Hepatocyte (in vitro differentiated cells): ENCODE measurements at places on chromosomes 6 and 20.
A peak's percentile ranks its signal among the peaks of the same experiment; 100 is the strongest.

- H3K36me3 ChIP-seq: no peaks in the 10 kb centered on the region
- peak overlapping the region; percentile 86 for H3K4me3 ChIP-seq
- H3K27ac ChIP-seq: peak overlapping the region; percentile 96
- H3K4me1 ChIP-seq: peaks cover 4% of the 10 kb centered on the region
- H3K27me3 ChIP-seq: no peaks in the 10 kb centered on the region
Observed at GRCh38 chr6:26053992-26054780, 33.0 kb upstream of the HFE start.

DNA sequence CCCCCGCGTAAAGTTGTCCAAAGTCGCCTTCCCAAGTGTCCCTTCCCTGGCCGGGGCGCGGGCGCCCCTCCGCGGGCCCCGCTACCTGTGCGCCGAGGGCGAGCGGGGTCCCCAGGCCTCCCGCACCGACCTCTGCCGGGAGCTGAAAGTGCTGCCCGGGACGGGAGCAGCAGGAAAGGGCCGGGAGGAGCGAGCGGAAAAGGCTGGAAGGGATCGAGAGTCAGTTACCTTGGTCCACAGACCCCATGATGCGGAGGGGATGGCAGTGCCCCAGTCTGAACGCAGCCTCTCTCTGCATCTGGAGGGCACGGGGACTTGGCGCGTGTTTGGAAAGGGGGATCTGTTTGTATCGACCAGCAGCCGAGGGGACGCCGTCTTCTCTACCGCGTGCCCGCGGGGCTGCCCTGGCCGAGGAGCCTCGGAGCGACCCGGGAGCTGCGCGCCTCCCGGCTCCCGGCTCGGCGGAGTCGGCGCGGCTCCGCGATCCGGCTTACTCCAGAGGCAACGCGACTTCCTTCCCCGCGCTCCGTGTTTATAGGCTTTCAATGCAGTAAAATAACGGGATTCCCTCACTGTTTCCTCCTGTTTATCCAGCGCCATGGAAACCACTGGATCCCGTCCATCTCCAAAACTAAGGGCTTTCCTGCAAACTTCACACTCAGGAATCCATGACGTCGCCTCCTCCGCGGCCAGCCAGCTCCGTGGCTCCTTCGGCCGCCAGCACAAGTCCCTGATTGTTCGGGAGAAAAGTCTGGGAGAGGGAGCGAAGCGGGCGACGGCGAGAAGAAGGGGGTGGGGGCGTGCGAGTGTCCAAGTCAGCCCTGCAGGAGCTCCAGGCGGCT is 20.0 kb upstream of the NFATC2 start:
- peak overlapping the region; percentile 50 for H3K4me3 ChIP-seq
- peak overlapping the region; percentile 82 for H3K27ac ChIP-seq
- no peaks in the 10 kb centered on the region for H3K36me3 ChIP-seq
- peaks cover 21% of the 10 kb centered on the region for H3K4me1 ChIP-seq

GRCh38 chr6:66931787-66932186 is 1224.8 kb upstream of the EYS start:
- H3K27ac ChIP-seq: no peak overlapping the region
- no peaks in the 10 kb centered on the region for H3K36me3 ChIP-seq
- no peaks in the 10 kb centered on the region for H3K27me3 ChIP-seq
- DNase-seq: no peak
- H3K4me1 ChIP-seq: no peaks in the 10 kb centered on the region

DNA sequence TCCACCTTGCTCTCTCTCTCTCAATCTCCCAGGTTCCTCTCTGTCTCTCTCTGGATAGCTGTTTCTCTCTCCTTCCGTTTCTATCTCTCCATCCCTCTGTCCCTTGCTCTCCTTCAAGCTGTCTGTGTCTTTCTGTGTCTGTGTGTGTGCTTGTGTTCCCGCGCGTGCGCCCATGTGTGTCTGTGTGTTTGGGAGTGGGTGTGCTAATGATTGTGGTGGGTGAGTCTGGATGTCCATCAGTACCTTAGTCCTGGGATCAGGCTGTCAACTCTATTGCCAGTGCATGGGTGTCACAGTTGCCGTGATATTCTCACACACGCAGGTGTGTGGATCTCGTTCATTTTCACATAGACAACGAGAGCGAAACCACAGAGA is 1380.6 kb upstream of the DEFB115 start:
- no peaks in the 10 kb centered on the region for H3K27me3 ChIP-seq
- no peak for DNase-seq
- no peak overlapping the region for H3K4me3 ChIP-seq

DNA sequence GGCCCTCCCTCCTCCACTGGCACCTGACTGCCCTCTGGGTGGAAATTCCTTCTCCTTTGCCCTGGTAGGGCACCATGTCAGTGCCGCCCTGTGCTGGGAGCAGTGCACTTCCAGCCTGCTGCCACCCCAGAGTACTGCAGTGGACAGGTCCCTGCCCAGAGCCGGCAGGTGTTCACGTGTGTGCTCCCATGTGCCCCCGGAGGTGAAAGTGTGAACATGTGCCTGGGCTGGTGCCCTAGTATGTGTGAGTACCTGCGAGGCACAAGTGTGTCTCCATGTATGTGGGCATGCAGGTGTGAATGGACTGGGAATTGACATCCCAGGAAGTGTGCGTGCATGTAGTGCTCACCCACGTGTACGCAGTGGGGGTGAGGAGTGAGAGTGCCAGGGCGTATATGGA is 29.4 kb downstream of the SDCBP2 start:
- no peaks in the 10 kb centered on the region for H3K4me1 ChIP-seq
- no peaks in the 10 kb centered on the region for H3K27me3 ChIP-seq
- no peak overlapping the region for H3K27ac ChIP-seq
- H3K36me3 ChIP-seq: no peaks in the 10 kb centered on the region
- no peak for DNase-seq

GRCh38 chr20:37711994-37712964 is 18.4 kb downstream of the CTNNBL1 start:
- H3K4me3 ChIP-seq: no peak overlapping the region
- H3K4me1 ChIP-seq: peaks cover 25% of the 10 kb centered on the region
- H3K27me3 ChIP-seq: no peaks in the 10 kb centered on the region
- no peak for DNase-seq
- no peaks in the 10 kb centered on the region for H3K36me3 ChIP-seq

DNA sequence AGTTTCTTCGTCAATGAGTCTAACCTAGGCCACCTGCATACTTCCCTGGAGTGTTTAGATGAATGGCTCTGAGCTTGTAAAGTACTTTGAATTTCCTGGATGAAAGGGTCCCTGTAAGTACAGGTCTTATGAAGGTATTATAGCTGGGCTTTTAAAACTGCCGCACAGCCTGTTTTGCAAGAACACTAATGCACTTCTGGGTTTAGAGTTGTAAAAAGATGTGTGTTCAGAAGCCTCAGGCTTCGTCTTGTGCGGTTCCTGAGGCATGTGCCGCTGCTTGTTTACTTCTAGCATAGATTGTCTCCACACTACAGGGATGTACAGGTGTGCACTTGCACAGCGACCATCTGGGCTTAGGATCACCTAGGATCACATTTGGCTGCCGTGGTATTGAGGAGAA is 324.5 kb downstream of the SOX4 start:
- H3K27me3 ChIP-seq: no peaks in the 10 kb centered on the region
- peak; percentile 34 for DNase-seq
- no peaks in the 10 kb centered on the region for H3K36me3 ChIP-seq
- no peak overlapping the region for H3K4me3 ChIP-seq
- peaks cover 7% of the 10 kb centered on the region for H3K4me1 ChIP-seq

DNA sequence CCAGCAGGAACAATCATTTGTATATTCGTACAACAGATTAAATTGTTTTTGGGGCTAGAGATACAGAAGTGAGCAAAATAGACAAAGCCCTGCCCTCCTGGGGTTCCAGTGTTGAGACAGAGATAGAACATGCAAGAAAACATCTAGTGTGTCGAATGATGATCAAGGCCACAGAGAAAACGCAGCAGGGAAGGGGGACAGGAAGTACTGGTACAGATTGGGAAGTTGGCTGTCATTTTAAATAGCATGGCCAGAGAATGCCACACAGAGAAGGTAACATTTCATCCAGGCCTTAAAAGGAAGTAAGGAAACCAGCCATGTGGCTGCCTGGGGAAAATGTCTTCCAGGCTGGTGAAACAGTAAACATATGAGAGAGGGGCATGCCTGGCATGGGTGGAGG is 202.6 kb upstream of the MYLIP start:
- no peak for DNase-seq
- H3K4me3 ChIP-seq: no peak overlapping the region
- no peaks in the 10 kb centered on the region for H3K27me3 ChIP-seq
- H3K27ac ChIP-seq: no peak overlapping the region

- H3K4me3 ChIP-seq: no peak overlapping the region
- peaks cover 25% of the 10 kb centered on the region for H3K27me3 ChIP-seq
- no peak for DNase-seq
- no peaks in the 10 kb centered on the region for H3K36me3 ChIP-seq
- no peak overlapping the region for H3K27ac ChIP-seq
Observed at GRCh38 chr6:168504366-168504765, 63.4 kb downstream of the SMOC2 start.

DNA sequence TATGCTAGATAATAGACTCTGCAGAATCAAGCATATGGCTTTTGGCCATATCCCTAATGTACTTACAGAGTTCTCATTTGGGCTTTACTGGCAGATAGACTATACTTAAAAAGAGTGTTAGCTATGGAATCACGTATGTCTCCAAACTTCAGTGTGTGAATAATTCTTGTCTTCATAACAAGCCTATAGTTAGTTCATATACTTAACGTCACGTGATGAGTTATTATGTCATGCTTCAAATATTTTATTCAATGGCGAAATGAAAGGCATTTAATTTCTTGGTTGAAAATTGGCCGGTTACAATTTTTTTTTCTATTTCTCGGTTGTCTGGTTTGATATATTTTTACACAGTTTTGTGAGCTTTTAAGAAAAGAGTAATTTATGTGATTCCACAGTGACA is 62.7 kb downstream of the MEI4 start:
- no peak for DNase-seq
- no peaks in the 10 kb centered on the region for H3K4me1 ChIP-seq
- H3K27me3 ChIP-seq: no peaks in the 10 kb centered on the region
- no peaks in the 10 kb centered on the region for H3K36me3 ChIP-seq
- H3K4me3 ChIP-seq: no peak overlapping the region
- H3K27ac ChIP-seq: no peak overlapping the region

- H3K4me3 ChIP-seq: no peak overlapping the region
- no peaks in the 10 kb centered on the region for H3K27me3 ChIP-seq
- no peak overlapping the region for H3K27ac ChIP-seq
Observed at GRCh38 chr6:36375644-36376155, 11.8 kb downstream of the ETV7 start.

DNA sequence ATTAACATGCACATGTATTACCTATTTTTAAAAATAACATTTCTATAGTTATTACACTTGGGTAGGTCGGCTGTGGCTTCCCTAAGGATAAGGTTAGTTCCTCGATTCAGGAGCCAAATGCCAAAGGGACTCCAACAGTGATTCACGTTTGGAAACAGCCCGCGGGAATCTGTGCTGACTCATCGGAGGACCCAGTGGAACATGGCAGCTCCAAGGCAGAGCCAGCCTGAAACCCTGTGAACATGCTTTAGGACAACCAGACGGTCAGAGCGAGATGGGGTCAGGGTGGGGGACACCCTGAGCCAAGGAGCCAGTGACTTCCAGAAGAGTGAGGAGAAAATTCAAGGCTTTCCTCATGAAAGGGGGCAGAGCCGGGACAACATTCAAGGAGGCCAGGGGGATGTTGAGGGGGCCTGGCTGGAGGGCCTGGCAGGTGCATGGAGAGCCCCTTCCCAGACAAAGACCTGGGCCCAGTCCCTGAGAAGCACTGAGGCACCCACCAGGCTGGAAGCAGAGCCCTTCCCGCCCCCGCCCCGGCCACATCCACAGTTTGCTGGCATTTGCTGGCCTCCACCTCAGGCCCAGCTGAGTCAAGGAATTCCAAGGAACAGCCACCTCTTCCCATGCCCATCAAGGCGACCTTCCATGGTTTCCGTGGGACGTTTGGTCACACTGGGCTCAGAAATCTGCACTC is 133.2 kb downstream of the SNX5 start:
- H3K27me3 ChIP-seq: no peaks in the 10 kb centered on the region
- H3K36me3 ChIP-seq: no peaks in the 10 kb centered on the region
- H3K4me3 ChIP-seq: no peak overlapping the region
- DNase-seq: peak; percentile 41
- H3K4me1 ChIP-seq: peaks cover 16% of the 10 kb centered on the region

- H3K27ac ChIP-seq: no peak overlapping the region
- peaks cover 85% of the 10 kb centered on the region for H3K27me3 ChIP-seq
- H3K4me1 ChIP-seq: no peaks in the 10 kb centered on the region
- DNase-seq: no peak
- no peaks in the 10 kb centered on the region for H3K36me3 ChIP-seq
Observed at GRCh38 chr20:63002511-63002910, 4.3 kb downstream of the BHLHE23 start.

DNA sequence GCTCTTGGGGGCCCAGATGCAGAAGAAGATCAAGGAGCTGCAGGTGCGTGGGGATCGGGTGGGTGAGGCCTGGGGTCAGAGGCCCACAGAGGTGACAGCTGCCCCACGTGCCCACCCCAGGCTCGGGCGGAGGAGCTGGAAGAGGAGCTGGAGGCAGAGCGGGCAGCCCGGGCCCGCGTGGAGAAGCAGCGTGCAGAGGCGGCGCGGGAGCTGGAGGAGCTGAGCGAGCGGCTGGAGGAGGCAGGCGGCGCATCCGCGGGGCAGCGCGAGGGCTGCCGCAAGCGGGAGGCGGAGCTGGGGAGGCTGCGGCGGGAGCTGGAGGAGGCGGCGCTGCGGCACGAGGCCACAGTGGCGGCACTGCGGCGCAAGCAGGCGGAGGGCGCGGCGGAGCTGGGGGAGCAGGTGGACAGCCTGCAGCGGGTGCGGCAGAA is 41.5 kb downstream of the MYH7B start:
- H3K4me3 ChIP-seq: no peak overlapping the region
- H3K4me1 ChIP-seq: no peaks in the 10 kb centered on the region
- H3K36me3 ChIP-seq: no peaks in the 10 kb centered on the region
- DNase-seq: no peak
- no peaks in the 10 kb centered on the region for H3K27me3 ChIP-seq
- H3K27ac ChIP-seq: no peak overlapping the region

GRCh38 chr6:44976677-44977641 is 351.2 kb upstream of the RUNX2 start:
- DNase-seq: no peak
- H3K4me1 ChIP-seq: no peaks in the 10 kb centered on the region
- no peaks in the 10 kb centered on the region for H3K36me3 ChIP-seq
- H3K4me3 ChIP-seq: no peak overlapping the region
- no peak overlapping the region for H3K27ac ChIP-seq

- no peaks in the 10 kb centered on the region for H3K4me1 ChIP-seq
- H3K27me3 ChIP-seq: no peaks in the 10 kb centered on the region
- H3K27ac ChIP-seq: peak overlapping the region; percentile 46
- DNase-seq: peak; percentile 10
- no peaks in the 10 kb centered on the region for H3K36me3 ChIP-seq
Observed at GRCh38 chr6:54698974-54699373, 147.6 kb upstream of the FAM83B start.
